Stimulated activated naive CD4-positive, alpha-beta T cell treated with Interleukin-2 at 50 U/mL for 16 hours (primary cell): ENCODE measurements at places on chromosomes 11 and 22.
A peak's percentile ranks its signal among the peaks of the same experiment; 100 is the strongest.

GRCh38 chr11:94860333-94860732 lies 92.2 kb downstream of the AMOTL1 start:
- DNase-seq = no peak

- DNase-seq = no peak
Measured at GRCh38 chr11:110525883-110526282, 96.1 kb downstream of the FDX1 start.

- DNase-seq = peak; percentile 14
Measured at GRCh38 chr11:47946682-47947559, 33.4 kb upstream of the PTPRJ start.

DNA sequence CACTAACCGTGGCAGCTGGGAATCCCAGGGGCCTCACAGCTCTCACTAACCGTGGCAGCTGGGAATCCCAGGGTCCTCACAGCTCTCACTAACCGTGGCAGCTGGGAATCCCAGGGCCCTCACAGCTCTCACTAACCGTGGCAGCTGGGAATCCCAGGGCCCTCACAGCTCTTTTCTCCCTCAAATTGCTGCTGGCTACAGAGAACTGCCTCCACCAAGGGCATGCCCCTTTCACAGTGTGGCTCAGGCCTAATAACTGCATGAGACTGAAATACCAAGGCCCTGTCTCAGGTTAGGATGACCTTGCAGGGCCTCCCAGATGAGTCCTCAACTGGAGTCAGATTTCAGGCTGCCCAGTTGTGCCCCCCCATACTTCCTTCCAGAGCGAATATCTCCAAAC lies 35.1 kb upstream of the GGTLC2 start:
- DNase-seq = no peak

- no peak for DNase-seq
Measured at GRCh38 chr22:50184004-50184901, 1.5 kb upstream of the TRABD start.

- DNase-seq = no peak
Measured at GRCh38 chr22:46467006-46467405, 70.4 kb downstream of the CELSR1 start.

DNA sequence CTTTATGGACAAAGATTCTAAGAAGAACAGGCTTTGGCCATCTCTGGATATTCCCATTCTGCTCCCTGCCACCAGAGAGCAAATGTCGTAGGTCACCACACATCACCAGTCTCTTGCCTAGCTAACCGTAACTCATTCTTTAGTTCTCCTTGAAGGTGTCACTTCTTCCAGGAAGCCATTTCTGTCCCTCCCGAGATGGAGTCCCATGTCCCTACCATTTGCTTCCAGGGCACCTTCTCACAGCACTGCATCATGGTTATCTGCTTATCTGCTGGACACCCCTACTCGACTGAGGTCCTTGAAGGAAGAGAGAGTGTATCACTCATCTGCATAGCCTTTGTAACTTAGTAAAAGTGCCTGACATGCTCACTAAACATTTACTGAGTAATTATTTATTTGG lies 47.6 kb downstream of the FAM83F start:
- DNase-seq = no peak

GRCh38 chr11:15670520-15671070 lies 555.9 kb downstream of the INSC start:
- DNase-seq = no peak

GRCh38 chr11:3954448-3955298 lies 99.2 kb downstream of the STIM1 start:
- no peak for DNase-seq

DNA sequence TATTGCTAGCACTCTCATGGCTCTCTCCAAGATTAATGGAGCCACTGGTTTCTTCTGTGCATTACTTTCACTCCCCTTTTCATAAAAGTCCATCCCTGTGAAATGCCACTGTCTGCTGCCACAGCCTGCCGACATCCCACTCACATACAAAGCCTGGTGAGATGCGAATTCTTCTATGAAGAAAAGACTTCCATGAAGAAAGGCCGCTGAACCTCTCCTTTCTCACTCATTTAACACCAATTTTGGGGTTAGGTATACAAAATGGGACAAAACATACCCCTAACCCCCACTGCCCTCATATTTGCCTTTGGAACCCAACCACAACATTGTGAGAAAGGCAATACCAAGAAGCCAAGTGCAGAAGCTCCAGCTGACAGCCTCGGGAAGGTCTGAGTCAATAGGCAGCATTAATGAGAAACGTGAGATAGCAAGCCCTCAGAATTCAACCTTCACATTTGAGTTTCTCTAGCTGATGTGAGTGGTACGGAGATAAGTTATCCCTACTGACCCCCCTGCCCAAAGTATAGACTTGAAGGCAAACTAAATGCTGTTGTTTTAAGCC lies 156.4 kb downstream of the ATG16L2 start:
- no peak for DNase-seq

- no peak for DNase-seq
Measured at GRCh38 chr11:76640501-76640900, 30.0 kb downstream of the LRRC32 start.

DNA sequence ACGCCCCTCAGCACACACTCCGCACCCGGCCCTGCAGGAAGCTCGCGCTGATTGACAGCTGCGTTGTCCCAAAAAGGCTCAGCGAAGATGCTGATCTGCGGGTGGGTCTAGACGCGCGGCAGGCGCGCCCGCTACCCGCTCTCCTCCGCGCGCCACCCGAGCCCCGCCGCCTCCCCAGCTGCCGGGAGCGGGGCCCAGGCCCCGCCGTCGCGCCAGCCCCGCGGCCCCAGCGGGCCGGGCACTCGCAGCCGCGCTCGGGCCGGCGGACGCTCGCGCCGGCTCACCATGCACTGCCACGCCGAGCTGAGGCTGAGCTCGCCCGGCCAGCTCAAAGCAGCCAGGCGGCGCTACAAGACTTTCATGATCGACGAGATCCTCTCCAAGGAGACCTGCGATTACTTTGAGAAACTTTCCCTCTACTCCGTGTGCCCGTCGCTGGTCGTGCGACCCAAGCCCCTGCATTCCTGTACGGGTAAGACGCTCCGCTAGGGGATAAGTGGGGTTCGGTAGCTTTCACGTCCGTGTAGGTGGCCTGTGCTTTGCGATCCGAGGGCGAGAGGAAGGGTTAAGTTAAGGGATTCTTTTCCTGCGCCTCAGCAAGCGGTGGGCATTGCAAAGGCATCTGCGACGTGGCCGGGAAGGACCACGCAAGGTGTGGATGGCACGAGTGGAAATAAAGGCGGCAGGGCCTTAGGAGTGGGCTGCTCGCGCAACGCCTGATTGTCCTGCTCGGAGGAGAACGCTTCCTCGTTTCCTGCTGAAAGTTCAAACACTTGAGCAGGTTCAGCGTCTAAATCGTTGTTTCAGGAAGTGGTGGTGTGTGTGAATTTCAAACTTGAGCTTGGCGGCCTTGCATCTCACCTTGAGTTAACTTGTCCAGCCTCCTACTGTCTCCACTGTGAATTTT lies at the start of gene BARX2:
BARX2 (plus strand) TSS at position 98 of the 907 bp plus-strand sequence; CDS start at position 286, 188 bp downstream.
- no peak for DNase-seq

- DNase-seq = no peak
Measured at GRCh38 chr11:24833573-24833972, 336.7 kb downstream of the LUZP2 start.

- DNase-seq = no peak
Measured at GRCh38 chr22:40281717-40282116, 64.6 kb upstream of the ADSL start.

DNA sequence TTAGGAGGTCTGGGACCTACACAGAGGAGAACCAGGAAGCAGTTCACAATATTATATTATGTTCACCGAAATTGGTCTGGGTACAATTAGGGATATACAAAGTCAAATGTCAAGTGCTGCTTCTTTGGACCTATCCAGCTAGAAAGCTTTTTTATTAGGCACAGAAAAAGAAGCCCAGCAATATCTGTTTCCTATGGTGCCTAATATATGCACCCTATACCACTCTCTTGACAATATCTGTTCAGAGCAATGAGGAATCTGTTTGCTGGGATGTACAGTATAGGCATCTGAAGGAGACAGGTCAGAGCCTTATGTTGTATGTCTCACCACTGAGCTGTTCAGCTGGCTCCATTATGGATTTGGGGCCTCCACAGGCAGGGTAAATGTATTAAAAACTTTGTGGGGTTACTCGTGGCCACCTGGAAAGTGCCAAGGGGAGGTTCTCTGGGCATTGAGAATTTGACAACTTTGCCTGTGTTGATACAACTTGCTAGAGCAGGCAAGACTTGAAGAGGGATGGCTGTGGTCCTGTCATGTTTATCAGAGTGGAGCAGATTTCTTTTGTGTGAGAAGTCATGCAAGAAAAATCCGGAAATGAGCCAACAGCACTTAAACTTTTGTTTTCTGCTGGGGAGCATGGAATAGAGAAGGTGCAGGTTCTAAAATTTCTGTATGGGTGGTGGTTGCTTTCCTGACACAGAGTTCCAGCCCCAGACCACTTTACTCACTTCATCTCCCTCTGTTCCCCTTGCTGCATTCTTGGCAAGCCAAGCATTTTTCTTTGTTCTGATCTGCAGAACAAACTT lies 10.1 kb downstream of the STIM1 start:
- DNase-seq = no peak

GRCh38 chr11:115698243-115698642 lies 194.0 kb upstream of the CADM1 start:
- no peak for DNase-seq

DNA sequence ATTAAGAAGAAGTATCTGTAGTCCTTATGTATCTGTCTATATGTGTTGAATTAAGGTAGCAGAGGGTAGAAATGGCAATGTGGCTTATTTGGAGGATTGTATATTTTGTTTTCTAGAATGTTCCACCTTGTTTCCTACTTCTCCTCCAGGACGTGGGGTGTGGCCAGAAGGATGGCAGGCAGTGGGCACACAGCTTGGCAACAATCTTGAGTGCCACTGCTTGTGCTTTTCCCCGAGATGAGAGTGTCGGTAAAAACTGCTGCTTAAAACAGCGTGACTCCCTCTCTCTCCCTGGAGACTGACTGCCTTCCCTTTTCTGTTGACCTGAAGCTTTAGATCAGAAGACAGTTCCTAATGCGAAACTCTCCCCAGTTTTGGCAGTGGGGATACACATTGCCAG lies 61.2 kb downstream of the FAT3 start:
- DNase-seq = no peak

DNA sequence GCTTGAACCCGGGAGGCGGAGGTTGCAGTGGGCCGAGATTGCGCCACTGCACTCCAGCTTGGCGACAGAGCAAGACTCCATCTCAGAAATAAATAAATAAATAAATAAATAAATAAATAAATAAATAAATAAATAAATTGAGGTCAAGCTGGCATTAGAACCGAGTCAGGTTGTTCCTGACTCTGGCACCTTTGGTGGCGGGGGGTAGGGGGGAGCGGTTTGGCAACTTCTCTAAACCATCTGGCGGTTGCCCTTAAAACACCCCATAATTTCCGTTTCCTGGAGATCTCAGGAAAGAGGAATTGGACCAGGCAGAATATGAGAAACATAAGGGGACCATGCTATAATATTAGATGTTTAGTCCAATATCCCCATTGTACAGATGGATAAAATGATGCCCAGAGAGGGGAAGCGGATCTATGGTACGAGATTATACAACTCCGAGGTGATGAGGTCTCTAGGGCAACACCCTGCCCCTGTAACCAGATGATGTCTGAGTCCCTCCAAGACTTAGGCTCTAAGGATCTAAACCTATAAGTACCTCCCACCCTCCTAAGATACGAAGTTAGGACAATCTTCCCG lies 785 bp downstream of the CLPB start:
- DNase-seq = no peak

- no peak for DNase-seq
Measured at GRCh38 chr11:134041349-134041748, 27.5 kb upstream of the JAM3 start.

DNA sequence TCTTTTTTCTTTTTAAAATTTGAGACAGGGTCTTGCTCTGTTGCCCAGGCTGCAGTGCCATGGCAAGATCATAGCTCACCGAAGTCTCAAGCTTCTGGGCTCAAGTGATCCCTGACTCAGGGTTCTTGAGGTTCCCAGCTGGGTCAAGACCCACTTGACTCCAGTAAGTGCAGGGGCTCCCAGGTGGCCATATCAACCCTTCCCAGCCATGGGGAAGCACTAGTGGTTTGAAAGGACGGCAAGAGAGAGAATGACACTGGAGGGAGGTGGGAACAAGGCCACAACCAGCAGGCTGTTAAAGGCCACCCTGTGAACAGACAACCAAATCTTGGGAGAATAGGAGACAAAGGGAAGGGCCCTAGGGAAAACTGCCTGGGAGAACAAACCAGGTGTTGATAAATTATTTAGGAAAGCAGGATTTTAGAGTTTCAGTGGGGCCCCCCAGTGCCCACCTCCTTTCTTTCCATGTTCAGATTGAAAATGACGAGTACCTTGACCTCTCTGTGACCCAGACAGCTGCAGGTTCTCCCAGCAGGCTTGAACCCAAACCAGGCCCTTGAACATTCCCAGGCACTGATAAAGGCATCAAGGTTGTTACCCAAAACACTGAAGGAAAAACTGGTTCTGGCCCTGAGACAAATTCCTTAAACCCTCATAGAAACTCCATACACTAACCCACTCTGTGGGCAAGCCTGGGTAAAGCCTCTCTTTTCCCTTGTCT lies 28.8 kb downstream of the KLHL22 start:
- no peak for DNase-seq

DNA sequence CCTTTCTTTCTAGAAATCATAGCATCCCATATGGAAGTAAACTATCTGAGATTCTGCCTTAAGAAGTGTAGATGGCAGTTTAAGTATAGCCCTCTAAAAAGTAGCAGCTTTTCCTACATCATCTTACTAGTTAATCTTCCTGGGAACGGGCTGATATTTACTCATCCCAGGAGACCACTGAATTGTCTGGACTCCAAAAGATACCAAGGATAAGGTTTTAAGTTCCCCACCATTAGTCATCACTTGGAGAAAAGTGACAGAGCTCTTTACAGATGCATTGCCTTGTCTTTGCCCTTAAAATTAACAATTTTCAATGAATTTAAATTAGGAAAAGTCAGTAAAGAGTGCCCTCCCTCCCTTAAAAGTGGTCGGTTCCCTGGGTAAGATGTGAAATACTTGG lies 129.5 kb downstream of the MAML2 start:
- no peak for DNase-seq

- no peak for DNase-seq
Measured at GRCh38 chr22:19806213-19807160, 45.9 kb downstream of the TBX1 start.

DNA sequence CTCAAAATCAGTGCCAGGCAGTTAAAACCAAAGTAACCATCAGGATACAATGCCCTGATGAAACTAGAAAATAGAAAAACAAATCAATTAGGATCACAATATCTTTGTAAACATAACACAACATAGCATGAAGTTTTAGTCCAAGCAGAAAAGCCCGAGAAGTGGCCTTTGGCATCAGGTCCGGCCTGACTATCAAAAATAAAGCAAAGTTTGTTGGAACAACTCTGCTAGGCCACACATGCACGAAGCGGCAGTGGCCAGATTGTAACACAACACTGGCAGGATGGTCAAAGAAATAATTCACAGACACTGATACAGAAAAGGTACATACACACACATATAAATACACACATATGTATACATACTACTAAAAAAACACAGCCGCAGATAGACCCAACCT lies 26.9 kb downstream of the CDON start:
- DNase-seq = no peak

GRCh38 chr22:20576445-20576816 lies 69.0 kb downstream of the MED15 start:
- no peak for DNase-seq
